CD4-positive, CD25-positive, alpha-beta regulatory T cell (primary cell): ENCODE measurements at places on chromosomes 5 and 9. TPM values are rescaled to one million over a fixed set of nuclear protein-coding genes. Genes with fewer than 3 reads are reported as not detected.

Gene PTGES2
- 48.6 TPM for total RNA-seq

DNA sequence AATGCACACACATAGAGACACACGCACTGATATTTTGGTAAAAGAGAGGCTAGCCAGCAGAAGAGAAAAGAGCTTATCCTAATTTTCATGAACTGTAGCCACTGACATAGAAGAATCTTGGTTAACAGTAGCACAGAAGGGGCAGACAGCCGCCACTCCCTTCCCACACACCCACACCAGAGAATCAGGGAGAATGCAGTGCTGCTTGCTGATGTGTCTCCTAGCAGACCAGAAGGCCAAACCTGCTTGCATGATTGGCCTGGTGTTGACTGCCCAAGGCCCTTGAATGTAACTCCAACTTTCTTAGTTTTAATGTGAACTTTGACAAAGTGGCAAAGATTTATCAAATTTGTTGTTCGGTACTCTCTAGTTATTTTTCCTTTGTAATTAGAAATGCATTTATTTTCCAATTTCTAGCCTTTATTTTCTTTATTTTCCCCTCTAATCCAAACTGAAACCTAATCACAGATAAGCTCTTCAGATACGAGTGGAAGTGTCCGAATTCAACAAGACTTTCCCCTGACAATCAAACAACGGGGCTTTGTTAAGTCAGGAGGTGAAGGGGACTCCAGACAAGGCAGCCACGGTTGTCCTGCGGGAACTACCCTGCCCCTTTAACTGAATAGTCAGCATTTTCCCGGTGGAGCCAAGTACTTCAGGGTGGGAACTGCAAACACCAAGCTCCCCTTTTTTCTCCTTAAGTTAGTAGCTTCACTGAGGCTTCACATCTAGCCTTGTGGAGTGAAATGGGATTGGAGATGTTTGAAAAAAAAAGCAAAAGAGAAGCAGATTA, 81.9 kb upstream of the CTSL start:
- no peaks in the 10 kb centered on the region for H3K27me3 ChIP-seq
- no peaks in the 10 kb centered on the region for H3K4me1 ChIP-seq
- H3K27ac ChIP-seq, result no peak overlapping the region
- no peak overlapping the region for H3K4me3 ChIP-seq

DNA sequence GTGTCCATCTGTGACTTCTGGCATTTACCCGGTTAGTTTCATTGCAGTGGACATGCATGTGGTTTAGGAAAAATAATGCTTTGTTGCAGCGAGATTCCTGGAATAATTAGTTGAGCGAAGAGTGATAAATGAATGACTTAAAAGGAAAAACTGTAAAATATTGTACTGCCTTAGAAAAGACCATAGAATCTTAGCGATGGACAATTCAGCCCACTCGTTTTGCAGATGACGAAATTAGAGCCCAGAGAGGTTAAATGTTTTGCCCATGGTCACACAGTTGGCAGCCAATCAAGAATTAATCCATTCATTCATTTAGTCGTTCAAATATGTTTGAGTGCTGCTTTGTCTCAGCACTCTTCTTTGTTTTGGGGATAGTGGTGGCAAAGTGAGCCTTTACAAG, 107.9 kb downstream of the ARHGAP26 start:
- H3K27ac ChIP-seq, result no peak overlapping the region
- H3K36me3 ChIP-seq, result peaks cover 4% of the 10 kb centered on the region
- no peaks in the 10 kb centered on the region for H3K27me3 ChIP-seq
- DNase-seq, result no peak
- no peak overlapping the region for H3K4me3 ChIP-seq

DNA sequence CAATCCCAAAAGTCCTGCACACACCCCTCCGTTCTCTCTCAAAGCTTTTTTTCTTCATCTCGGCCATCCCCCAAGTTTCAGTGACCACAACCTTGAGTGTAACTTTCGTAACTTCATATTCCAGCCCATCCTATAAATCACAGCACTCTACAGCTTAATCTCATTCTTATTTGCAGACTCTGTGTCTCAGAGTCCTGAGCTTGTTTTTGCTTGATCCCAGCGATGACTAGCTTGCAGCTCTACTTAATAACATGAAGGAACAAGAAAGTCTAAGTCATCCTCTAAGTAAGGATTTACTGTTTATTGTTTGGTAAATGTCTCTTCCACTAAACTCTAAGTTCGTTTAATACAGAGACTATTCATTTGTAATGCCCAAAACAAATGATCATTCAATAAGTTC, 2.6 kb upstream of the SPDL1 start:
- no peak overlapping the region for H3K4me3 ChIP-seq
